ENCODE measurements at places on chromosomes 7 and 10. TPM values are rescaled to one million over a fixed set of nuclear protein-coding genes. Genes with fewer than 3 reads are reported as not detected.

Gene KCNH2
- not detected for total RNA-seq

Gene GLCCI1
- 0.87 TPM for total RNA-seq

Gene CPA2
- total RNA-seq = not detected

Gene PLPP4
- 0.20 TPM for total RNA-seq

Gene IRF5
- not detected for total RNA-seq

Gene ELAPOR2
- total RNA-seq = 84.1 TPM

Gene OR9A2
- not detected for total RNA-seq

Gene PON1
- not detected for total RNA-seq
